Suppressor macrophage treated with lipopolysaccharide for 1 hour (primary cell): ENCODE measurements at places on chromosomes 3 and 15.
A peak's percentile ranks its signal among the peaks of the same experiment; 100 is the strongest.

GRCh38 chr3:112482675-112483074 lies 16.6 kb downstream of the BTLA start:
- peak; percentile 21 for DNase-seq

DNA sequence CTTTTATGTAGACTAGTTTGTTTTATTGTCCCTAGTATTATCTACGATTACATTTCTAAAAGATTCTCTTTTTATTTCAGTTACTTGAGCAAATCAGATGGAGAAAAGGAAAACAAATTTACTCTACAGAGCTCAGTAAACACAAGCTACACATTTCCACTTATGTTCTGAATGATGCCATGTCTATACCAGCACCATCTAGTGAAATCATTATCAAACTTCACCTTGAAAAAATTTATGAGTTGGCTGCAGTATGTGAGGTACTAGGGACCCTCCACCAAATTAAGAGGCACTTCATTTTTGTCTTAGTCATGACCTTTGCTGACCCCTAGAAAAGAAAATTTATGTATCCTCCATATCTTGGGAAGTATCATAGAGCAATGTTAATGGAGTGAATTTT lies 827.4 kb downstream of the SI start:
- DNase-seq, result no peak

GRCh38 chr15:75782926-75783325 lies 60.3 kb upstream of the UBE2Q2 start:
- DNase-seq, result no peak

GRCh38 chr3:156770699-156771414 lies 55.3 kb upstream of the LEKR1 start:
- DNase-seq, result no peak

DNA sequence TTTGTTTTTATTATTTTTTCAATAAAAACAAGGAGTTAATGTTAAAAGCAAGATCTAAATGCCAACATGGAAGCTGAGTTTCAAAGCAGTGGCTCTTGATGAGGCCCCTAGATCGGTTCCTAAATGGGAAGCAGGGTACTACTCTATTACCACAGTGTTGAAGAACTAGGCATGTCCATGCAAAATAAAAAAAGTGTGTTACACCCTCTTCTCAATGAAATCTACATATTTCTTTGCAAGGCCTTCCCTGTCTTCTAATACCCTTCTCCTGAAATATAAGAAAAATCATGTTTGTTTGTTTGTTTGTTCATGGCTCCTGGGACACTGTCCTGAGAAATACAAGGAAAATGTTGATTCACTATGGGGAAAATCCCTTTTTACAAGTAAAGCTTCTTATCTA lies 12.2 kb upstream of the SLC25A36 start:
- no peak for DNase-seq

DNA sequence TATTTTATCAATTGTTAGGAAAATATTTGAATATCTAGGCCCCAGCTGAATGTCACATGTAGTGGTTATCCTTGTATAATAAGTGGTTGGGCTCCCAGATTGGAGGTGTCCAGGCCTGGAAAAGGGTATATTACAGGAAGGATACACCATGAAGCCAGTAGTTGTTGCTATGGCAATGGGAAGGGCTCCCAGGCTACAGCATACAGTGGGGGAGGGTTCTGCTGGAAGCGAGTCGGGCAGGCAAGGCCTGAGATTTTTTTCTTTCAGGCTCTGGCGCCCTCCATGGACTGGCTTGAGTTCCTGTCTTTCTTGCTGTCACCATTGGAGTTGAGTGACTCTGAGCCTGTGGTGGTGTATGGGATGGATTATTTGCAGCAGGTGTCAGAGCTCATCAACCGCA lies 8.9 kb downstream of the ECE2 start:
- DNase-seq, result peak; percentile 53

DNA sequence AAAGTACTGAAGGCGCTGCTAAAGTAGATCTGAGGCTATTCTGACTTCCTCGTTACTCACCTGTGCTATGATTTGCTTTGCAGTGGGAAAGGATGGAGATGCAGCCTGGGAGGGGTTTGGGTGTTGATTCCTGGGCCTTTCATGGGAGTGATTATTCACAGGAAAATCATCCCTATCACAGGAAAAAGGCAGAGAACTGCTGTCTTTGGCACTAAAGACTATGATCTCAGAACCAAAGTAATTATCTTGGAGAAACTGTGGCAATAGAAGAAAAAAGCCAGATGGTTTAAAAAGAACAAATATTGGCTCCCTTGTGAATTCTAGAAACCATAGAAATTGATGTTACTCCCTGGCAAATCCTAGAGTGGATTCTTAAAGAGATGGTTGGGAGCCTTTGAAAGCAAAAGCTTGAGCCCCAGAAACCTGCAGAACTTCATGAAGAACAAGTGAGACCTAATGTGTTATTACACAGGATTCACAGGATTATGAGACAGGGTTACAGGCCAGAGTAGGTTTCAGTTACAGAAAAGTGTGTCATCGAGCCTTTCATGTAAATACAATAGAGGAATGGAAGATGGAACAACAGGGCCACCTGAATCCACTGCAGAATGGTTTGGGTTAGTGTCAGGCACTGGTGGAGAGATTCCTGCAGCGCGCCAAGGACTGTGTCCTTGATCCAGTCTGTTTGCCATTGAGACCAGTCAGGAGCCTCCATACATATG lies 85.7 kb downstream of the OXNAD1 start:
- no peak for DNase-seq

- DNase-seq, result no peak
These were observed 4.0 kb upstream of the IL17RD start for GRCh38 chr3:57169108-57169507.

DNA sequence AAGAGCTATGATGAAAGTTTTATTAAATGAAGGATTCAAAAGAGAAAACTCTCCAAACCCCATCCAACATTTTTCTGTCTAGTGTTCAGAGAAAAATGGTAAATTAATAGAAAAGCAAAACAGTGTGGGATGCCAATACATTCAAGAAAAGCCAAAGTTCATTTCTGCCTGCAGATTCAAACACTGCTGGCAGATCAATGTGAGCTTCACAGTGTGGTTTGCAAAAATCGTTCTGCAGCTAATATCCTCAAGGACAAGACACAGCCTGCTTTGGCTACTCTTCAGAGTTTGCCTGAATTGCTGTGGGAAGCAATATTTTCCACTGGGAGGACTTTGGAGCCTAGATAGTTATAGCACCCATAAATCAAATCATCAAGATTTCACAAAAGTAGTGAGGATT lies 619.9 kb upstream of the SUCLG2 start:
- DNase-seq, result no peak

DNA sequence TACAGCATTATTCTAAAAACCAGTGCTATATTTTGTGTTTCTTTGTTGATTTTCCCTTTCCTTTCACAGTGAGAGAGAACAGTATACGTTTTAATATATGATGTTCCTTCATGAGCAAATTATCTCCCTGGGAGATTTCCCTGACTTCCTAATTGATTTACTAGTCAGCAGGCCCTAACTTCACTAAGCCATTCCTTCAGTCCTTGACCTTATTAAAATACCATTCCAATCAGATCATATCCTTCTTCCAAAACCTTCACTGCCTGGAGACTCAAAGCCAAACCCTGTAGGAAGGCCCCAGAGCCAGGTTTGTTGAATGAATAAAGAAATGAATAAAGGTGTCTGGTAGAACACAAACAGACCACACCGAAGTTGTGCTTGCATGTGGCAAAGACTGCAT lies 43.8 kb upstream of the ARHGEF3 start:
- DNase-seq, result no peak

DNA sequence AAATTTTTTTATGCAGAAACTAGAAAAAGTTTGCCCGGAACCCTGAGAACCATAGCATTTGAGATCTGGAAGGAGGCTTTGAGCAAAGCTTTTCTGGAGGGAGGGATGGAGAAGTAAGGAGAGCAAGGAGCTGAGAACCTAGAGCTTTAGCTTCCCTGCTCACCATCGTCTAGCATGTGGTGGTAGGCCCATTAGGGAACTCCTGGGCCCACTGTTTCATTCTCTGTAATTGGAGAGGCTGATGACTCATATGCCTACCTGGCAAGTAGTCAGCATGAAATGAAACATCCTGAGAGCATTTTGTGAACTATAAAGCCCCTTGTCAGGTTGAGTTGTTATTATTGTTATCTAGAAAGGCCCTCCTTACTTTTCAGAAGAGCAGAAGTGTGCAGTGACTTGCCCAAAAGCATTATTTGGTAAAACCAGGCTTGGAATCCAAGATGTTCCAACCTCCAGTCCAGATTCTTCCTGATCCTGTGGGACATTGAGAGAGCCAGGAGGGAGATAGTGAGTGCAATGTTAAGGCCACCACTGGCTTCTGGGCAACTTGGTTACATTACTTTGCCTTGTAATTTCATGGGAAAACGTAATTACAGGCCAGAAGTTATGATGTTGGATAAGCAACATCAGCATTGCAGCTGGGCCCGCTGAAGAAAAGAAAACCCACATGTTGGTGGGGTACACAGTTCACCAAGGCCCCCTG lies 104.5 kb upstream of the BFSP2 start:
- no peak for DNase-seq

GRCh38 chr15:60555806-60556205 lies 76.9 kb upstream of the ICE2 start:
- DNase-seq, result no peak

- DNase-seq, result no peak
These were observed 673.4 kb upstream of the CBLB start for GRCh38 chr3:106542101-106542769.

DNA sequence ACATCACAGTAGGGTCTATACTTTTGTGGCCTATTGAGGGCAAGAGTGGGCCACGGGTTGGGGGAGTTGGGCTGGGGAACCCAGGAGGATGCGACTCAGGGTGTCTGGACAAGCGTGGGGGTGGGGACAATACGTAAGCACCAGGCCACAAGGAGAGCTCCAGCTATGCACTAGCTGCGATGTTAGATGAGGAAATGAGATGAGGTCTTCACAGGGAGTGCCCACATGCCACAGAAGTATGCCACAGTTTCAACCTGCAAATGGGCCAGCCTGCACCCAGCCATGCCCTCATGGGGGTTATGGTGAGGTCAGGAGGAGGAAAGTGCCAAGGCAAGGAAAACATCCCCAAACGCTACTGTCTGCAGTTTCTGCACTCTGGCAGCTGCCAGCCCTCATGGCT lies 30.5 kb downstream of the CACNA2D2 start:
- DNase-seq, result no peak

DNA sequence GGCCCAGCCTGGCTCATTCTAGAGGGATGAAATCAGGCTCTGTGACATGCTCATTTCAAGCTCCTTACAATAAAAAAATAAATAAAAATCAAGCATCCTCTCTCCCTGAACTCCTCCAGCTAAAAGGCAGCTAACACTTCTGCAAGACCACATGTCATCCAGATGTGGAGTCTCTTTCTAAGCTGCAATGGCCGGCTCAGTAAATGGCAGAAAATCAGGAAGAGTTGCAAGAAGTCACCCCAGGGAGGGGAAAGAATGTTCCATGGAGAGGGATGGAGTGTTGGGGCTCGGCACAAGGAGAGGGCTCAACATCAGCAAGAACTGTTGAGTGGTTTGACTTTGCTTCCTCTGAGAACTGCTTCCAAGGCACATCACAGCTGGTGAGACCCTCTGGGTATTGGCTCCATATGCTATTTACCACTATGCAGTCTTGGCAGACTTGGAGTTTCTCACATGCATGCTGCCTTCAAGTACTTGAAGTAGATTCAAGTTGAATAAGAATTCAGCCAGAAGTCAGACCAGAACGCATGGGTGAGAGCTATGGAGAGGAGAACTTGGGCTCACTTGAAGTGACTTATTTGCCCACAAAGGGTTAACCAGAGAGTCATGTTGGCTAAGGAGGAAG lies 689.0 kb downstream of the NTRK3 start:
- no peak for DNase-seq

DNA sequence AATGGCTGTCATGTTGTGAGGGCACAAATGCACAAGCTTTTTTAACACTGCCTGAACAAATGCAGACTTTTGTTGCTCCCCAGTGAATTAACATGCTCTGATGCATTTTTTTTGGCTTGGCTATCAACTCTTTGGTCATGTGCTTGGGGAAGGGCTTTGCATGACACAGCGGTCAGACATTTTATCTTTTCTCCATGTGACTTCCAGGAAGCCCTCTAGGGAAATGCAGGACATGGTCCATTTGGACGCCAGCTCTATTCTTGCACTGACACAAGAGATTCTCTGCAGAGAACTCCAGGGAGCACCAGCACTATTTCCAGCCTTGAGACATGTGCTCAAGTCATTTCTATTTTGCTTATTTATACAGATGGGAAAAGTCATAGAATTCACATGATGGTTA lies 46.2 kb downstream of the NEK11 start:
- DNase-seq, result peak; percentile 2

DNA sequence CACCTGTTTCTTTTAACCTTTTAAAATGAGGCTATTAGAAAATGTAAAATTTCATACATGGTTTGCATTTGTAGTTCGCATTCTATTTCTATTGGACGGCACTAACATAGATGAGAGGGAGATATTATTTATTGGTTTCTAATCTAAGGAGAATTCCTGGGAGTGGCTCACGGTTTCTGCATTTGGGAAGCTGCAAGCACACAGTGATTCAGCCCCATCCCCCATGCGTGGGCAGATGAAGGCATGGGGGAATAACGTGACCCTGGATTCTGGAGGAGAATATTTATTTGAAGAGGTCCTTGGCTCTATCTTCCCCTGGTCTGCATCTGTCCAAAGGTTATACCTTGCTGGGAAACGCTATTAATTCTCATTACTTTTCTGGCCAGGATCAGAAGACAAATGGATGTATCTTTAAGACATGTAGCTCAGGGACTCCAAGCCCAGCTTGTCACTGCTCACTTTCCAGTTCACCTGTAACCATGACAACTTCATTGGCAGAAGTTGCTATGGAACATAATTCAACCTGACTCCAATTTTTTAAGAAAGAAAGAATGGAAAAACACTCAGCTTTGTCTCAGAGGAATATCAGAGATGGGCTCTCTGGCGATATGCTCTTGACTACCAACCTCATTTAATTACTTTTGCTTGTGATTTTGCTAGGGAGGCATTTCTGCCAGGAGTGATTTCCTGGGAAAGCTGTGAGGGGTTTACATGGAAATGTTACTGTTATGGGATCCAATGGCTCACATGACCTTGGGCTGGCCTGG lies 27.2 kb upstream of the POMGNT2 start:
- no peak for DNase-seq
